Muscle of arm (tissue), 14 donors: ENCODE measurements at places on chromosomes 2 and 18. TPM values are rescaled to one million over a fixed set of nuclear protein-coding genes. Genes with fewer than 3 reads are reported as not detected.

GRCh38 chr18:24404591-24404990 is 7.0 kb upstream of the OSBPL1A start:
- DNase-seq, result no peak

GRCh38 chr2:68413466-68413865 is 48.4 kb downstream of the PLEK start:
- DNase-seq, result no peak

- DNase-seq, result no peak
Measured at GRCh38 chr2:168086851-168087250, 160.5 kb downstream of the STK39 start.

LINC00305 gene
- not detected for polyA plus RNA-seq

CIB4 gene
- polyA plus RNA-seq, result not detected
